Upper lobe of right lung (tissue), 1 donor: ENCODE measurements at places on chromosomes 5 and 9.
A peak's percentile ranks its signal among the peaks of the same experiment; 100 is the strongest.

DNA sequence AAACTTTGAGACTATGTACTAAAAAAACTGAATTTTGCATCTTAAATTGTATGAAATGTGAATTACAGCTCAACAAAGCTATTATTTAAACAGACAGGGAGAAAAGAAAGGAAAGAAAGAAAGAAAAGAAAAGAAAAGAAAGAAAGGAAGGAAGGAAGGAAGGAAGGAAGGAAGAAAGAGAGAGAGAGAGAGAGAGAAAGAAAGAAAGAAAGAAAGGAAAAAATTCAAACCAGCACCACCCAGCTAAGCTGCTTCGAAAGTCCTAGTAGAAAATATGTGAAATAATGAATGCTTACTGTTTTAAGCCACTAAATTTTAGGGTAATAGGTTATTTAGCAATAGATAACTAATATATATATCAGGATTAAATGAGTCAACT, 31.7 kb upstream of the CDK5RAP2 start:
- no peak for DNase-seq

DNA sequence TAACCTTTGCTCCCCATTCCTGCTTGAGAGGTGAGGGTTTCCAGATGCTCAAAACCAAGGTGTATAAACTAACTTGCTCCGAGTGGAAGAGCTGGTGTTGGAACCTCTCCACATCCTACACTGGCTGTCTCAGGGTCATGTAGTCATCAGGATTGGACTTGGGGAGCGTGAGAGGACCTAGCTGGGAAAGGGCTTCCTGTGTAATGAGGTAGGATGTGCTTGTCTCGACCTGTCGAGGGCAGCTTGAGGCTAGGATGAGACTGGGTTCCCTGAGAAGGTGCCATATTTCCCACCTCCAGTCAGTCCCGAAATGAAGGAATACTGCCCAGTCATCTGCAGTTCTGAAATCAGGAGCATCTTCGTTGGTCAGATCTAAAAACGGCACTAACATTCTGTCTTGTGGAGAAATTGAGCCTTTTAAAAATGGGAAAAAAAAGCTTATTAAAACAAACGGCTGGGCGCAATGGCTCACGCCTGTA, 1.3 kb downstream of the CCNI2 start:
- DNase-seq: no peak

- DNase-seq: no peak
These were observed 74.3 kb downstream of the SMIM15 start for GRCh38 chr5:61087921-61088320.

DNA sequence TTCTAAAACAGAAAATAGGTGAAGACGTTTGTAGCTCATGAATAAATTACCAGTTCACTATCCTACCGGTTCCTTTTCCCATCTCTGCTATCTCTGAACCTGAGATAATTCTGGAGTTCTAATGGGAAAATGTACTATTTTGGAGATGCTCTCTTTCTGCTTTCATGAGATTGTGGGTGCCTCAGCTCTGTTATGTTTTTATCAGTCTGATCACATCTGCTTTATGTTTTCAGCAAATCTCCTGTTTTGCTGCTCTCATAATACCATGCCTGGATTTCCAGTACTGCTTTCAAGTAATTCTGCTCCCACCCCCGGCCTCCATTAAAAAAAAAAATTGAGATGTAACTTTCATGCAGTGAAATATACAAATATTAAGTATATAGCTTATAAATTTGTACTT, 9.1 kb upstream of the SUSD1 start:
- DNase-seq: no peak

DNA sequence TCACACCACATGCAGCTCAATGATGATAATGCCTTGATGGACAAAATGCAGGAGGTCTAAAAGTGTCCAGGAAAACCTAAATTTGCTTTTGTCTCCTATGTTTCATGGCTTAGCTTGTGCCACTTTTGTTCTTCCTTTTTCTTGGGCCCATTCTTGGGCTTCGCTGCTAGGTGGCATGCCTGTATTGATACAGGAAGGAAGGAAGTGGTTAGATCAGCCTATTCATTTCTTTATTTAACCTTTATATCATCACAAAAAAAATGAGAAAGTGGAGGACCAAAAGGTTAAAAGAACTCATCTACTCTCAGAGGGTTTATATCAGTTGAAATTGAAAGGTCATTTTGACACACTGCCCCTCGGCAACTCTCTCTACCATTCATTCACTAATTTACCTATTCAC, 260.2 kb downstream of the ARHGAP26 start:
- no peak for DNase-seq

DNA sequence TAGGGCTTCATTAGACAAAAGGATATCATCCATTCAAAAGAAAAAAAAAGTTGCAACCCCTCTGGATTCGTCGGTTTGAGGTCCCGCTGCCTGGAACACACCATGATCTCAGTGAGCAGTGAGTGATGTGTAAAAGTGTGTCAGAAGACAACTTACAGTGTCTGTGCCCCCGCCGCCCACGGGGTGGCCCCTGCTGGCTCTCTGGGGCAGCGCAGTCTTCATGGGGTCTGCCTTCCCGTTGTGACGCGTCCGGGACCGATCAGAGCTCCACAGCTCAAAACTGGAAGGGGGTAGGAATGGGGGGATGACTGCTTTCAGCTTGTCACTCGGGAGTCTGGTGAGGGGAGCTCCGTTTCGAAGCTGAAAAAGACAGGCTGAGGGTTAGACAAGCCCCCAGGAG, 22.6 kb downstream of the ANKS6 start:
- DNase-seq: no peak

- peak; percentile 60 for DNase-seq
These were observed 226.2 kb downstream of the CACNA1B start for GRCh38 chr9:138103849-138104206.

GRCh38 chr9:133726401-133727276, 11.5 kb downstream of the SARDH start:
- peak; percentile 39 for DNase-seq

DNA sequence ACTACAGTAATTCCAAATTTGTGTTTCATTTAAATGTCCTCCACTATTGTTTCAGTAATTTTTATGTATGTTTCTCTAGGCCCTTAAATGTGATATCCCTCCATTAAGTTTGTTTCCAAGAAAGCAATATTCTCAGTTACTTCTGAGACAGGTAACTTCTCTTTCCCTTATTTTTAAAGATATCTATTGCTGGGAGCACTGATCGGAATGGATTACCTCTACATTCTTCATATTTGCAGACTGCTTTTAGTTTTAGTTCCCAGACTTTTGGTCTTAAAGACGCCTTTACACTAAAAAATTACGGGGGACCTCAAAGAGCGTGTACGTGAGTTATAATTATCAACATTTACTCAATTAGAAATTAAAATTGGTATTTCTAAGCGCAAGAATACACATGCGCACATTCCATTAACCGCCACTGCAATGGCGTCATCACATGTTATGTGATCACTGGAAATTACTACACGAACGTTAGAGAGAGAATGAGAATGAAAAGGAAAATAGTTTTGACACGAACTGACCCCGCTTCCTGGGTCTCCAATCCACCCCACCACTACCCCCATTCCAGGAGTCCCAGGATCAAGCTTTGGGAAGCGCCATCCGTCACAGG, 519 bp upstream of the RAD50 start:
- no peak for DNase-seq

GRCh38 chr5:96928931-96929708, 6.8 kb upstream of the LNPEP start:
- no peak for DNase-seq

- no peak for DNase-seq
These were observed 56.6 kb downstream of the WWC1 start for GRCh38 chr5:168348084-168348414.

DNA sequence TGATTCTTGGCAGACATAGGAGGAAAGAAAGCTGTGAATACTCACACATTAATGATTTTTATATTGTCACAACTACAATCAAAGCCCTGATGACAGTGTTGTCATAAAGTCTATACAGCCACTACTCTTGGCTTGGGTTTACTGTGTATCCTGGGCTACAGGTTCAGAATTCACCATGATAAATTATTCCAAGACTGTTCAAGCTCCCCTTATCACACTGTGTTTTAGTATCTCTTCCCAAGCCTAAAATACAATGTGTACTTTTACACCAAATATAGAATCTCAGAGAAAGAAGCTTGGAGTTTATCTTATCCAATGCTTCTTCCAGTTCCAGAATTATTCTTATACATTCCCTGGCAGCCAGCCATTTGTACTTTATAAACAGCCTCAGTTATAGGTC, 127.7 kb upstream of the PPP1R2B start:
- DNase-seq: no peak

DNA sequence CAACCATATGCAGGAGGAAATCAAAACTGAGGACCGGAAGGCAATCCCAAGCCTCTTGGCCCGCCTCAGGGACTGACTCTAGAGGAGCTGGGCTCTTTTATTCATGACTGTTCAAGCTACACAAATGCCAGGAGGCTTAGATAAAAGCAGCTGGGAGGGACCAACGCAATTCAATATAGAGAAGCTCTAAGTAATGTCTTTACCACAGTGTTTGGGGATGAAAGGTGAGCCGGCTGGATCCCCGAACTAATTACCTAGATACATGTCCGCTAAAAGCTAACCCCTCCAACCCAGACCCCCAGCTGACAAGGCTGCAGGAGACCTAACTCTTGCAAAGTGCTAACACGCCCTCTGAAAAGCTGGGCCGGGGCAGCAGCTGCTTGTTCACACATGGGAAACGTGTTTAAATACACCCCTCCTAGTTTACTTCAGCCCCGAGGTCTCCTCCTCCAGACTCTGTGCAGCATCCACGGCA, 67.5 kb downstream of the TLE1 start:
- DNase-seq: no peak

DNA sequence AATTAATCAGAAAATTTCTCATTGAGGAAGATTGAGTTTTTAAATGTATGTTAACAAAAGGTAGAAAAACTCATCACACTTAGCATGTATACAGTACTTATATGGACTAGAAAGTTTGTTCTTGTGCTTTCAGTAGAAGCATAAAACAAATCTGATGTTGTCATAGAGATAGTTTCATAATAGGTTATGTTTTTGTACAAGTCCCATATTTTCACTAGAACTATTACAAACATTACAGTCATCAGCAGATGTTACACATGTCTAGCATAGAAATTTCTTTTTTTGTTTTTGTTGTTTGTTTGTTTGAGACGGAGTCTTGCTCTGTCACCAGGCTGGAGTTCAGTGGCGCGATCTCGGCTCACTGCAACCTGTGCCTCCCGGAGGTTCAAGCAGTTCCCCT, 131.4 kb downstream of the COMMD10 start:
- DNase-seq: no peak

DNA sequence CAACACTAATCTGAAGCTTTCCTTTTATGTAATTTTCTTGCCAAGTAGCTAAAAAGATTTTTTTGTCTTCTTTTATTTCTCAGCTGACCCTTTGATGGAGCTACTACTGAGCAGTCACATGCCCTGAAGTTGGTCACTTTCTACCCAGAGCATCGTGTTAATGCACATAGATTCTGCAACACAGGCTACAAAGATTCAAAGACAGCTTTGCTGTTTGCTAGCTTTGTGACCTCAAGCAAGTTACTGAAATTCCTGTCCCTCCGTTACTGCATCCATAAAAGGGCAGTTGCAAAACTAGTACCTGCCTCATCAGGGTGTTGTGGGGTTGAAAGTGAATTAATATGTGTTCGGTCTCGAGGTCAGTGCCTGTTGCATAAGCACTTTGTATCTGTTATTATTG, 179.9 kb downstream of the GAS1 start:
- DNase-seq: no peak

DNA sequence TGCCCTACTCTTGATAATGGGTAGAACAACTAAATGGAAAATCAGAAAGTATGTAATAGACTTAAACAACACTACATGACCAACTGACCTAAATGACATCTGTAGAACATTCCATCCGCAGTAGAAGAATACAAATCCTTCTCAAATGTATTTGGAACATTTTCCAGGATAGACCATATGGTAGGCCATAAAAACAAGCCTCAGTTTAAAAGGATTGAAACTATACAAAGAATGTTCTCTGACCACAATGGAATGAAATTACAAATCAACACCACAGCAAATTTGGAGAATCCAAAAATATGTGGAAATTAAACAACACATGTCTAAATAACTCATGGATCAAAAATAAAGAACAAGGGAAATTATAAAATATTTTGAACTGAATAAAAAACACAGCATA, 189.2 kb downstream of the NDUFS4 start:
- no peak for DNase-seq

- DNase-seq: no peak
These were observed 2.6 kb upstream of the UAP1L1 start for GRCh38 chr9:137074657-137075274.

DNA sequence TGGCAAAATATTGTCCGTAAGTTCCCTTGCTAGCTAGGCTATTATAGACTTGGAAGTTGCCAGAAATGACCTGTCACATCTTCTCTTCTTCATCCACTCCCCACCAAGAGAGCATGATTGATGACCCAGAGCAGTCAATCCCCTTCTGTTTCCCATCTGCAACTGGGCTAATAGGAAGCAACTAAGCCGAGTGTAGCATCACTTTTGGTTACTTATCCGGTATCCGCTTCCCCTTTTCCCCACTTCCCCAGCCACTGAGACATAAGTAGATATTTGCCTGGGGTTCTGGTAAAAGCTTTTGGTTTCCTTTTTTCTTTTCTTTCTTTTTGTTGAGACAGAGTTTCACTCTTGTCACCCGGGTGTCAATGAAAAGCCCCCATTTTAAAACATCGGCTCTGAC, 29.4 kb upstream of the LIFR start:
- DNase-seq: no peak

DNA sequence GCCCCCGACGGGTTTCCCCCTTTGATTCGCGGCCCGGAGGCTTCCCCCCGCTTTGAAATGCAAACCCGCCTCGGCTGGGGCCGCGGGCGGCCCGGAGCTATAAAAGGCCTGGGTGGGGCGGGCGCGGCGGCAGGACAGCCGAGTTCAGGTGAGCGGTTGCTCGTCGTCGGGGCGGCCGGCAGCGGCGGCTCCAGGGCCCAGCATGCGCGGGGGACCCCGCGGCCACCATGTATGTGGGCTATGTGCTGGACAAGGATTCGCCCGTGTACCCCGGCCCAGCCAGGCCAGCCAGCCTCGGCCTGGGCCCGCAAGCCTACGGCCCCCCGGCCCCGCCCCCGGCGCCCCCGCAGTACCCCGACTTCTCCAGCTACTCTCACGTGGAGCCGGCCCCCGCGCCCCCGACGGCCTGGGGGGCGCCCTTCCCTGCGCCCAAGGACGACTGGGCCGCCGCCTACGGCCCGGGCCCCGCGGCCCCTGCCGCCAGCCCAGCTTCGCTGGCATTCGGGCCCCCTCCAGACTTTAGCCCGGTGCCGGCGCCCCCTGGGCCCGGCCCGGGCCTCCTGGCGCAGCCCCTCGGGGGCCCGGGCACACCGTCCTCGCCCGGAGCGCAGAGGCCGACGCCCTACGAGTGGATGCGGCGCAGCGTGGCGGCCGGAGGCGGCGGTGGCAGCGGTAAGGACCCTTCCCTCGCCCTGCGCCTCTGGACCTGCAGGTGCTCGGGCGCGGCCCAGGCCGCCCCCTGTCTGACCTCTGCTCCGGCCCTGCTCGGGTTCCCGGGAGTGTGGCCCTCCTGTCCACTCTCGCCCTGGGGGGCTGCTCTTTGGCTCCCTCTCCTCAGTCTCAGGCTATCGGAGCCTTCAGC, at the start of gene CDX1:
TSS of gene CDX1 (plus strand) at position 129 of the 862 bp plus-strand sequence. CDS start at position 228, 99 bp downstream.
- DNase-seq: no peak

- no peak for DNase-seq
These were observed at the start of gene EGFL7 for GRCh38 chr9:136662656-136663581. TSS of gene EGFL7 (plus strand) at chr9:136662916. CDS start at chr9:136668283, 5,367 bp downstream.
